ENCODE measurements at places on chromosomes 2 and 18.

DNA sequence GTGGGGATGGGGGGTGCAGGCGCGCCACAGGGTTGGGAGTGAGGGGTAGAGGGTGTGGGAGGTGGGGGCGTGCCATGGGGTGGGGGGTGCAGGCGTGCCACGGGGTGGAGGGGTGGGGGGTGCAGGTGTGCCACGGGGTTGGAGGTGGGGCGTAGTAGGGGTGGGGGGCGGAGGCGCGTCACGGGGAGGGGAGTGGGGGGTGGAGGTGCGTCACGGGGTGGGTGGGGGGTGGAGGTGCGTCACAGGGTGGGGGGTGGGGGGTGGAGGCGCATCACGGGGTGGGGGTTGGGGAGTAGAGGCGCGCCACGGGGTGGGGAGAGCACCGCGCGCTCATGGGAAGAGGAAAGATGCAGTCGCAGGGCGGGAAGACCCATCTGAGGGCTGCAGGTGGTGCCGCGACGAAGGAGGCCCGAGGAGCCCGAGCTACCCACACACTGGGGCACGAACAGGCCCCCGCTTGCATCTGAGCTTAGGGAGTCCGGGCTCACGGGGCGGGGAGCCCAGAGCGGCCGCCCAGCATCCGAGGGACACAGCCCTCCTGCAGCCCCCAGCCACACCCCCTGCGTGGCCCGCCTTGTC, 37.5 kb downstream of the SNED1 start:
- peak; percentile 6 for DNase-seq

DNA sequence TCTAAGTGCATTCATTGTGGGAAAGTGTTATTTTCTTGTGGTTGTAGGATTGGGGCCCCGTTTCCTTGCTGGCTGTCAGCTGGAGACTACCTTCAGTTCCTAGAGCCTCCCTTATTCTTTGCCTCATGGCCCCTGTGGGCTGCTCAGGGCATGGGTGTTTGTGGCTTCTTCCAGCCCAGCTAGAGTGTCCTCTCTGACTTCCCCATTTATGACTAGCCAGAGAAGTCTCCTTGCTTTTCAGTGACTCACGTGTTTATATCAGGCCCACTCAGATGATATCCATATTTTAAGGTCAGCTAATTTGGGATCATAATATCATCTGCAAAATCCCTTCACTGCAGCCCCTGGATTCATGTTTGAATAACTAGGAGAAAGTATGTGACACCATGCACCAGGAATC, 62.8 kb downstream of the DTNA start:
- peak; percentile 39 for DNase-seq

DNA sequence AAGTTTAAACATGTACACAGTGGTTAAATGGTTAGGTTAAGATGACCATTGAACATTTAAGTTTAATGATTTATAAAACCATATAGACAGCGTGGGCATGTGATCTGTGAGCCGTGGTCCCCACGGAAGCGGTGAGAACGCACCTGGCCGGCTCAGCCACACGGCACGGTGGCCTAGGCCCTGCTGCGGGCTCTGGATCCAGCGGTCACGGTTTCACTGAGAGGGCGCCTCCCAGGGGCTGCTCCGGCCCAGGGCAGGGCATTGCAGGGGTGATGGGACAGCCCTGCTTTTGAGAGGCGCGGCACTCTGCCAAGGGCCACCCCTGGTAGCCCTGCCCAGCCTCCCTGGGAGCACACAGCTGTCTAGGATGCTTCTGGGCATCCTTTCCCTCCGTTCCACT, 124.9 kb downstream of the RGPD3 start:
- DNase-seq = no peak

DNA sequence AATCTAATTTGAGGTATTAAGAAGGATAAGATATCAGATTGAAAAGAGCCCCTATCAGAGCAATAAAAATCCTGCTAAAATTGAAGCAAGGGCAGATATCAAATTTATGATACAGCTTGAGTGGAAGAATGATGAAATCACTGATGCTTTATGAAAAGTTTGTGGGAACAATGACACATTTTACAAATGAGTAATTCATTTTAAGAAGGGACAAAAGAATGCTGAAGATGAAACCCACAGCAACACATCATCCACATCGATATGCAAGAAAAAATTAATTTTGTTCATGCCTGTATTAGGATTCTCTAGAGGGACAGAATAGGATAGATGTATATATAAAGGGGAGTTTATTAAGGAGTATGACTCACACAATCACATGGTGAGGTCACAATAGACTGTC, 355.6 kb upstream of the GYPC start:
- no peak for DNase-seq

- no peak for DNase-seq
Observed at GRCh38 chr18:11857177-11857887, 6.1 kb downstream of the CHMP1B start.

- no peak for DNase-seq
Observed at GRCh38 chr18:12254820-12255511, 805 bp downstream of the CIDEA start.

- DNase-seq = no peak
Observed at GRCh38 chr2:161067846-161068350, 92.3 kb upstream of the TANK start.

DNA sequence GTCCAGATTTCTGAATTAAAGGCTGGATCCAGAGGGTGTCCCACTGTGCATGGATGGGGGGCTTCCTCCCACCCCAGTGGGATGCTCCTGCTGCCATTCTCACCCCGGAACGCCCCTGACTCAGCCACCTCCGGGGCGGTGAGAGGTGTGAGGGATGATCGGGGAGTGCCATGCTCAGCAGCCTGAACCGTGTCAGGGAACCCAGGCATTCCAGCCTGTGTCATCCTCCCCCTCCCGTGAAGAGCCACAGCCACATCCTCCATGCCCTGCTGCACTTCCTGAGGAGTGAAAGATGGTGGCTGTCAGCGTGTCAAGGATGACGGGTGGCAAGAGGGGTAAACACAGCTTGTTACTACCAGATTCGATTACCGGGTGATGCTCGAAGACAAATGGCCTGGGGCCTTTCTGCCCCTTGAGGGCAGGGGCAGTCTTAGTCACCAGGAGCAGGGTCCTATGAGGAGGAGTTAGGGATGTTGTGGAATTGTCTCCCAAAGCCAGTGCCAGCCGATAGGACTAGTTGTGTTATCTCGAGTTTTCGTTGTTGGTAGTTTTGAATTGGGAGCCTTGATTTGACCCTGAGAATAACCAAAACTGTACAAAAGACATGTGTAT, 80.8 kb downstream of the TCF7L1 start:
- no peak for DNase-seq

DNA sequence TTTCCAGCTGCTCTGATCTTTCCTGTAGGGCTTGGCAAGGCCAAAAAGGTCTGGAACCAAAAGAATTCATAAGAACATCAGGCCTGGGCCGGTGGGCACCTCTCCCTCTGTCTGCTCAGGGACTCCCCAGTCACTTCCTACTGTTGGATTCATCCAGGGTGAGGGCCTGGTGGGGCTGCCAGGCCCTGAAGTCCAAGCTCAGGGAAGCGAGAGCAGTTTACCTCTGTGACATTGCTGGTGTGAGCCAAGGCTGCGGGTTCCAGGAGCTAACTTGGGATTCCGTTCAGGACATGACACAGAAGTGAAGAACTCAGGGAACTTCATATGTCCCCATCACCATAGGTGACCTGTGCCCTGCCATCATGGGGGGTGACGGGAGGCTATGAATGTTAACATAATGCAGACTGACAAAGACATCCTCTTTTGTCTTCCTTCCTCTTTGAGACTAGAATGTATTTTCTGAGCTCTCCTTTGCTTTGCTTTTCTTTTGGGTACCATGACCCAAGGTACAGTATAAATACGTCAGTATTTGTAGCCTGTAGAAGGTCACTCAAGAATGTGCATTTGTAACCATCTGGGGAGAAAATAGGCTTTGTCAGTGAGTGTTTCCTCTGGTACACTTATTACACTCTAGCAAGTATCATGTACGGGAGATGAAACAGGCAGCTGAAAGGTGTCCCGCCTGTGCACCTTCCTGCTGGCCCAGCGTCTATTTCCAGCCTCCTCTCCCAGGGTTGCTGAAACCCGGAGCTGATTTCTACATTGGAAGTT, 130.5 kb upstream of the SLC1A4 start:
- DNase-seq = no peak

DNA sequence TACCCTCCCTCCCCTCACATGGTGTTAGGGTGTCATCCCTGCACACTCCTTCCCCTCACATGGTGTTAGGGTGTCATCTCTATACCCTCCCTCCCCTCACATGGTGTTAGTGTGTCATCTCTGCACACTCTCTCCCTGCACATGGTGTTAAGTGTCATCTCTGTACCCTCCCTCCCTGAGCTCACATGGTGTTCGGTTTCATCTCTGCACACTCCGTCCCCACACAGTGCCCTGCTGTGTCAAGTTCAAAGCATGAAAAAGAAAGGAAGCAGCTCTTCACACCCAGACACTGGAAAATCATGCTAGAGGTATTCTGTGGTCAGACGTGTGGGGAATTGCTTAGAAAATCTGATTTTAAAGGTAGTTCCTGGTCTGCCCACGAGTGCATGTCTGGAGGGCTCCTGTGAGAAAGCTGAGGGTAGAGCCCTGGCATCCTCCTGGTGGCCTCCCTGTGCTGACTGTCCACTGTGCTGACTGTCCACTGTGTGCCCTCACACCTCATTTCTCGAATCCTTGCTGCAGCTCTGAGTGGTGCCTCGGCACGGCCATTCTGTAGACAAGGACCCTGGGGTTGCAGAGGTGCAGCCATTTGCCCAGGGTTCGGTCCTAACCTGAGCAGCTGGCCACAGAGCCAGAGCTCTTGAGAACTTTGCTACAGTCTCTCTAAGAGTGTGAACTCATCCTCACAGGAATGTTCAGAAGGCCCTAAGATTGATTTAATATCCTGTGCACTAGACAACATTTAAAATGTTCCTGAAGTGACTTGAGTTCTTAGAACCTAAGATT, 69.1 kb upstream of the NFATC1 start:
- no peak for DNase-seq

GRCh38 chr2:60453872-60454271, 99.6 kb downstream of the BCL11A start:
- DNase-seq = no peak

DNA sequence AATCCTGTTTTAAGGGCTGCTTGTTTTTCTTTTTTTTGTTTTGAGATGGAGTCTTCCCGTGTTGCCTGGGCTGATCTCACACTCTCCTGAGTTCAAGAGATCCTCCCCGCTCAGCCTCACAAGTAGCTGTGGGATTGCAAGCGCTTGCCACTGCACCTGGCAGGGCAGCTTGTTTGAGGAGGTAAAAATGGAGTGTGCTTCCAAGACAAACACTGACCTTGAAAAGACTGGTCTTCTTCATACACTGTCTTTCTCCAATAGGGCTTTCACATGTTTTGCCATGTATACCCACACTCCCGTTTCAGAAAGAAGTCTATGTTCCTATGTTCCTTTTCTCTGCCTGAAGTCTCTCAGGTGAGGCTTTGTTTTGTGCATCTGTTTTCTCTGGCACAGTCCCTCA, 32.6 kb upstream of the LDAH start:
- no peak for DNase-seq

- peak; percentile 35 for DNase-seq
Observed at GRCh38 chr2:33136566-33136965, 189.8 kb downstream of the LTBP1 start.

- DNase-seq = peak; percentile 75
Observed at GRCh38 chr18:68660354-68661183, 54.3 kb downstream of the TMX3 start.

- peak; percentile 82 for DNase-seq
Observed at GRCh38 chr2:62054916-62055450, 140.9 kb upstream of the B3GNT2 start.

DNA sequence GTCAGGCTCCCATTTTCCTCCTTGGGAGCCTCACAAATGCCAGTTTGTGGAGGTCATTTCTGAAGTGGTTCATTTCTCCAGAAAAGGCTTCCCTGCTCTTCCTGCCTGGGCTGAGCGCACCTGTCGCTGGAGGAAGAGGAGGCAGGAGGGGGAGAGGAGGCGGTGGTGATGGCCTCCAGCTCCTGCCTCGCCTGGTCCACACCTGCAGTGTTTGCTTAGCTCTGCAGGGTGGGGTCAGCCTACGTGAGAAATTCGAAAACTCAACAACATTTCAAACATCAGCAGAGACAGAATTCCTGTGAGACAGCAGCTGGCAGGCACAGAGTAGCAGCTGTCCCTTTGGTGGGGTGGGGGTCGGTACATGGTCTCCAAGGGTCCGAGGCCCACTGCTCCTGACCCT, 7.9 kb downstream of the IMPA2 start:
- no peak for DNase-seq

DNA sequence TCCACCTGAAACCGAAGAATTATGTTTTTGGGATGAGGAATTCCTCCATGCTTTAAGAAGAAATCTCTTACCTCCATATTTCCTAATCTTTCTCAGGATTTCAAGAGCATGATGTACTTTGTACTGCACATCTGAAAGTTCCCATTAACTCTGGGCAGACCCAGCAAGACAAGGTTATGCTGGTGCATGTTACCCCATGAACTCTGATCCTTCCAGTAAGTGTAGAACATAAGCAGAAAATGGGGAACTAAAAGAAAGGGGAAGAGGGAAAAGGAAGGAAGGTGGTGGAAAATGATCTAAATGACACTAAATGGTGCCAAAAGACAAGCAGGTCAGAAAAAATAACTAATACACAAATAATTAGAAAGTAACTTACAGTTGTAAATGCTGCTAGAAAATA, 50.7 kb downstream of the STRN start:
- DNase-seq = peak; percentile 26

- peak; percentile 43 for DNase-seq
Observed at GRCh38 chr2:38075507-38076151, at the start of gene CYP1B1. TSS of gene CYP1B1 (minus strand) at chr2:38076151. CDS start at chr2:38075388, 763 bp downstream.

GRCh38 chr2:69310111-69311023, 76.7 kb downstream of the GFPT1 start:
- no peak for DNase-seq
